WERI-Rb-1 (cell line): ENCODE measurements at places on chromosomes 6 and 20.

GRCh38 chr6:140379919-140380318, 1005.5 kb upstream of the CITED2 start:
- no peak for DNase-seq

DNA sequence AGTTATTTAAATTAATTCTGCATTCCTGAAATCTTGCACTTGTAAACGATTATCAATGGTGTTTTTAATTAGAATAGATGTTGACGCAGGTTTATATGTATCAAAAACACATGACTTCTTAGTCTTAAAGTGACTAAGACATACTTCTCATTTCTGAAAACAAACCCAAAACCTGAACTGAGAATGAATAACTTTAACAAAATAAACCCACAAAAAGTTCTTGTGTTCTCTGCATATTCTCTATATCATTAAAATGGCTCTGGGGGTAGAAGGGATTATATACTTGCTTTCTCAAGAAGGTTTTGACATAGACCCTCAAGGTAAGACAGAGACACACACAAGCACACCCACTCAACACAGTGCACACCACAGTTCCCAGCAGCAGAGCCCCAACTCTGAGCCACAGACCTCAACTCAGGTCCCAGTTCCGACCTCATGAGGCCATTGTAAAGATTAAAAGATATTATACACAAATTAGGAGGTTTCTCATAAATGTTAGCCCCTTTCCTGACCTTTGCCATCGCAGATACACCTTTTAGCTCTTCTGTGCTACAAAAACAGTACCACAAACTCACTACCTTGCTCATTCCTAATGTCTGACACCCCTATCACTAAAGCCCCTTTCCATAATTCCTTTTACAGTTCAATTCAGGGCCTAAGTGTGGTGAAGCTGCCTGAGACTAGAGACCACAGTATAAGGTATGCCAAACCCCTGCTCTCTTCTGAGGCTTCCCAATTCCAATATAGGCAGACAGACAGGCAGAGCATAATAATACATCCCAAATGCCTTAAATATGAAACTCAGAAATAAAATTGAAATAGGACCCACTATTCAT, 267.8 kb downstream of the PTPRK start:
- no peak for DNase-seq

GRCh38 chr20:48940170-48940569, 18.7 kb downstream of the ARFGEF2 start:
- DNase-seq, result no peak

GRCh38 chr6:134029495-134030455, 22.6 kb downstream of the SLC2A12 start:
- no peak for DNase-seq
